ENCODE measurements at places on chromosomes 6 and 20.

DNA sequence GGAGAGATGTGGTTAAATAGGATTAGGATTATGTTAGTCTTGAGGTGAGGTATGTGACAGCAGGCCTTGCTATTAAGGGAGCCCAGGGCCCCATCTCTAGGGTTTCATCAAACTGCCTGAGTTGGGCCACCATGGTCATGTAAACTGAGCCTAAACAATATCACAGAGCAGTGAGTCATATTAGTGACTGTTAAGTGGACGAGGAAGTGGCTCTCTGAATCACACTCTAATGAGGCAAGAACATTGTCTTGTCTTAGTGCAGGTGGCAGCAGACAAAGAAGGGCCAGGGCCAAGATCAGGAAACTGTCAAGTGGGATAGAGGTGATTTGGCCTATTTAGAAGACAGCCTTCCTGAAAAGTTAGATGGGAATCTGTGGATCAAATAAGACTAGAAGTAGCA is 23.1 kb downstream of the ENPP3 start:
- no peak for DNase-seq

DNA sequence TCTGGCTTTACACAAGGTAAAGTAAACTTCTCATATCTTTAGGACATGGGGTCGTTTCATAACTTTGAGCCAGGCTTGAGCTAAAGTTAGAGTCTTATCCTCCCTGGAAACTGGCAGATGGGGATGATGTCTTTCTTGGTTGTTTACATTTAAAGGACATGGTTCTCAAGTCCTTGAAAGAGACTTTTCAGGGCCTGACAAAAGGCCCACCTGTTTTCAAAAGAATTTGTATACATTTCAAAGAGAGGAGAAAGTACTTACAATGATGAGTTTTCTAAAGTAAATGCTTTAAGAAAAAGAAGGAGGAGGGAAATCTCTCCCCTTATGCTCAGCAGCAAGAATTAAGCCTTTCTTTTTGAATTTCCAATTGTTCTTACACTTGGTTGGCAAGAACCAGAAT is 45.7 kb upstream of the TINAG start:
- DNase-seq: no peak

DNA sequence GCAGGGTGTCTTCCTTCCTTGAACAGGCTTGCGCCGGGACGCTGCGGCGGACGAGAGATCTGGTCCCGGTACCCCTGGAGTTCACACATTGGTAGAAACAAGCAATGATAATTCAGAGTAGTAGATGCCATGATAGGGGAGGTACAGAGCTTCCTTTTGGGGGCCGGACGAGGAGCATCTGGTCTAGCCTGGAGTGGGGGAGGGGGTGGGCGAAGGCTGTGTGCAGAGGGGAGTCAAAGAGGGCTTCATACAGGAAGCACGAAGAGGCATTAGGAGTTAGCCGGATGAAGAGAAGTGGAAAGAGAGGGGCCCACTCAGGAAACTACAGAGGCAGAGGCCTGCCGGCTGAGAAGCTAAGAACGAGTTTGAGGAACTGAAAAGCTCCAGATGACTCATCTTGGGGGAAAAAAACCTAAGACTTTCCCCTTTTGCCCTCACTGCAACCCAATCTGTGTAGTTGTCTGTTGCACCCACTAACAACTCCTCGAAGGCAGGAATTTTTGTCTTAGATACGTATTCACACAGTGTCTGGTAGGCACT is 611 bp downstream of the CNPY3 start:
- DNase-seq: no peak

DNA sequence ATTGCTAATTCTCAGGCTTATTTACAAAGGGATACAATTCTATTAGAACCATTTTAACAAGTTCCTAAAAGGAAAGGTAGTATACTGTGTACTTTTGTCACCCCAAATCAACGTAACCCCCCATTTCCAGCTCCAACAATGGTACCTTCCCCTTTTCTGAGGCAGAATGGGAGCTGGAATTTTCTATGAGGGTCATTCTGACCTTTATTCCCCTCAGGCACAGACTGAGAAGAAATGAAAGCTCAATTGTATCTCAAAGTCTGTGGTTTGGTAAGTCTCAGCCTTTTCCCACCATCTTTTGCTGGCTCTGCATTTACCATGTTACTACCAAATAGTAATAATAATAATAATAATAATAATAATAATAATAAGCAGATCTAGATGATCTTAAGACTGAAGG is 571.0 kb downstream of the RNF144B start:
- DNase-seq: no peak

DNA sequence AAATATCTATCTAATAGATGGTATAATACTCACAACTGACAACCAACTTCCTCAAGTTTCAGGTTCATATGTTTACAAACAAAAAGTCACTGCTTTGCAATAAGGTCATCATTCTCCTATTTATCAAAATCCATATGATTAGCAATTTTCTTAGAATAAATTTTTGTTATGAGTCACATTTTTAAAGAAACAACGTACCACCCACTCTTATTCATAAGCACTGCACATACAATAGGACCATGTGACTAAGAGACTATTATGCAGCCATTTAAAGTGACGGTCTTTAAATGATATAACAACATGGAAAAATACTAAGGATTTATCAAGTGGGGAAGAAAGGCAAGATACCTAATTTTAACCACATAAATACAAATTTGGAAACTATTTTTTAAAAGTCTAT is 40.0 kb downstream of the REPS1 start:
- DNase-seq: no peak

DNA sequence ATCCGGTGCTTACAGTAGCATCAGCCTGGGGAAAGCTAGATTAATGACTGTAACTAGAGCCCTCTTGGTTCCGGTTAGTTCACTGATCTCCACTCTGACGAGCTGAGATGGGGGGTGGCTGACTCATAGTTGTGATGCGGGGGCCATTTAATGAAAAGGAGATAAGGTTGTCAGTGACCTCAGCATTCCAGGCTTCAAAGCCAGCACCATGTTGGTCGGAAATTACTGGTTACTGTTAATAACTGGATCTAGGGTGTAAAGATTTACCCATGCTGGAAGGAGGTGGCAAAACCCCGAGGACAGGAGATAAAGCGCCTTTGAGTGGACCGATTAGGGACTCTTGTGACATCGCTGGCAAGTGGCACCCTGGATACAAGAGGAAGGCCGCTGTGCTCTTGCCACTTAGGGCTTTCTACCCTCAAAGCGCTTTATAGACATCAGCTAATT is 21.1 kb downstream of the FOXC1 start:
- DNase-seq: no peak

DNA sequence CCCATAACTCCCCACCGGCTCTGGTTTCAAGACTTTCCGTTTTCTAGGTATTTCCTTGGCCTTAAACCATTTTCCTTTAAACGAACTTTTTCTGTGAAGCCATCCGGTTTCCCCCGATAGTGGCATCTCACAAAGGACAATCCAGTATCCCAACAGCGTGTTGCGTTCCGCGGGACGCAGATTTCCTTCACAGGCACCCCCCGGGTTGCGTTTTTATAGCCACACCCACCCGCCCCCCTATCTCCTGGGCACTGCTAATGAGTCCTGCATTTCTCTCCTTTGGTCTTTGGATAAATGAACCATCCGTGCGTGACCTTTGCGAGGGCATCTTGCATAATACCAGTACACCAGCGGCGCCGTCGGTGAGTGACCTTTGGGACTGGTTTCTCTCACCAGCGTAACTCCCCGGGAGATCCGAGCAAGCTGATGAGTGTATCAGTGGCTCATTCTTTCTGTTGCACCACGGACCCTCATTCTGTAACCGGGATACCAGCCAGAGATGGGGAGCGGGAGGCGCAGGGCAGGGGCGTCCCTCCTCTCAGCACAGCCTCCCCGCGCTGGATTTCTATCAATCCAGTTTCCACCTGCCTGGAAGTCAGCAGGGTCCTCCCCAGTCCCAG is 586 bp upstream of the NQO2 start:
- no peak for DNase-seq

- DNase-seq: no peak
Observed at GRCh38 chr6:155708100-155708499, 252.5 kb upstream of the NOX3 start.

DNA sequence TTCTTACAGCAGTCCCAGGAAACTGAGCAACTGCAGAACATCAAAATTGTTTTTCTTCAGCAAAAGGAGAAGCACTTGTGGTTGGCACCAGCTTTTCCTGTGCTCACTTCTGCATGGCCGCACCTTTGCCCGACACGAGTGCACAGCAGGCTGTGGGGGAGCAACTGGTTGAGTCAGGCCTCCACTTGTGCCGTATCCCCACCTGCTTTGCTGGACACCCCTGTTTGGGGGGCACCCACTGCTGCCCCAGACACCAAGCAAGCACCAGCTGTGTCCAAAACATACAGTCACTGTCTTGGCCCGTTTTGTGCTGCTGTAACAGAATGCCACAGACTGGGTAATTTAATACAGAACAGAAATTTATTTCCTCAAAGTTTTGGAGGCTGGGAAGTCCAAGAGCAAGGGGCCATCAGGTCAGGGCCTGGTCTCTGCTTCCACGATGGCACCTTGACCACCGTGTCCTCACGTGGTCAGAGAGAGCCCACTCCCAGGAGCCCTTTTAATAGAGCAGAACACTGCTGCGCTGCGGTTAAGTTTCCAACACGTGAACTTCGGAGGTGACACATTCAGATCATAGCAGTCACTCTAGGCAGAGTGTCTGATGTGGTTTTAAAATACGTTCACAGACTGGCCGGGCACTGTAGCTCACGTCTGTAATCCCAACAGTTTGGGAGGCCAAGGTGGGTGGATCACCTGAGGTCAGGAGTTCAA is 8.7 kb upstream of the GMEB2 start:
- DNase-seq: no peak

DNA sequence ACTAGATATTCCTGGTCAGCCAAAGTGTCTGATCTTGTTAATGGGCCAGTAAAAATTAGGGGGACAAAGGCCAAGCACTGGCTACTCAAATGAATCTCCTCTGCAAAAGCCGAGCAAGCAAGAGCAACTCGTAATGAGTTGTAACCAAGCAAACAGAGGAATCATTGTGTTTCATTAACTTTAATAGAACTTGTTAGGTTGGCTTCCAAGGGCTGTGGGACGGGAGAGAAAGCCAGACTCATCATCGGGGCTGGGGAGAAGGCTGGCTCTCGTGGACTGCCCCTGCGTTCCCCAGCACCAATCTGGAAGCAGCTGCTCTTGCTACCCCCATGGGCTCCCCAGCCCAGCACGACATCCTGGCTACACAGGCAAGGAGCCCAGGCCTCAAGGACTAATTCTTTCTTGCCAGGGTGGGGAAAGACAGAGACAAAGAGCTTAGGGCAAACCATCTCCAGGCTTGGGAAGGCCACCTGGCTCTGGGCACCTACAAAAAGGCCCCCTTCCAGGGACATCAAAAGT is 10.5 kb upstream of the SCUBE3 start:
- no peak for DNase-seq

GRCh38 chr20:23320317-23320716 is 30.3 kb upstream of the NXT1 start:
- peak; percentile 21 for DNase-seq

- no peak for DNase-seq
Observed at GRCh38 chr6:14790976-14791375, 454.9 kb upstream of the JARID2 start.

GRCh38 chr20:46342451-46343347 is 34.4 kb upstream of the CDH22 start:
- DNase-seq: no peak

GRCh38 chr6:152267967-152268845 is 369.0 kb downstream of the SYNE1 start:
- peak; percentile 25 for DNase-seq

GRCh38 chr6:152312434-152312833 is 324.7 kb downstream of the SYNE1 start:
- no peak for DNase-seq

DNA sequence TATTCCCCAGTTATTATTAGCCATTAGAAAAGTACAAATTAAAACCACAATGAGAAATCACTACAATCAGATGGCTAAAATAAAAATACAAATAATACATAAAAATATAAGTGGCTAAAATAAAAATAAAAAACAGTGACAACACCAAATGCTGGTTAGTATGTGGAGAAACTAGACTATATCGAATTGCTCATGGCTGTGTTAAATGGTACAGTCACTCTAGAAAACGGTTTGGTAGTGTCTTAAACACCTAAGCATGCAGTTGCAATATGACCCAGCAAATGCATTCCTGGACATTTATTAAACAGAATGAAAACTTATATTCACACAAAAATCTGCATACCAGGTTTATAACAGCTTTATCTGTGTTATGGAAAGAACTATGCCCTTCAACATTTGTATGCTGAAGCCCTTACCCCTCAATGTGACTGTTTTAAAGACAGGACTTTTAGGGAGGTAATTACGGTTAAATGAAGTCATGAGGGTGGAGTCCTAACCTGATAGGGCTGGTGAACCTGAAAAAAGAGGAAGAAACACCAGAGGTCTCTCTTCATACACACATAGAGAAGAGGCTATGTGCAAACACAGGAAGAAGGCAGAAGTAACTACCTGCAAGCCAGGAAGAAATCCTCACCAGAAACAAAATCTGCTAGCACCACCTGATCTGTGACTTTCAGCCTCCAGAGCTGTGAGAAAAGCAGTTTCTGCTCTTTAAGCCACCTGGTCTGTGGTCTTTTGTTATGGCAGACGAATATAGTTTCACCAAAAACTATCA is 84.9 kb downstream of the ASCC3 start:
- no peak for DNase-seq

- no peak for DNase-seq
Observed at GRCh38 chr6:26045065-26045927, 41.9 kb upstream of the HFE start.

DNA sequence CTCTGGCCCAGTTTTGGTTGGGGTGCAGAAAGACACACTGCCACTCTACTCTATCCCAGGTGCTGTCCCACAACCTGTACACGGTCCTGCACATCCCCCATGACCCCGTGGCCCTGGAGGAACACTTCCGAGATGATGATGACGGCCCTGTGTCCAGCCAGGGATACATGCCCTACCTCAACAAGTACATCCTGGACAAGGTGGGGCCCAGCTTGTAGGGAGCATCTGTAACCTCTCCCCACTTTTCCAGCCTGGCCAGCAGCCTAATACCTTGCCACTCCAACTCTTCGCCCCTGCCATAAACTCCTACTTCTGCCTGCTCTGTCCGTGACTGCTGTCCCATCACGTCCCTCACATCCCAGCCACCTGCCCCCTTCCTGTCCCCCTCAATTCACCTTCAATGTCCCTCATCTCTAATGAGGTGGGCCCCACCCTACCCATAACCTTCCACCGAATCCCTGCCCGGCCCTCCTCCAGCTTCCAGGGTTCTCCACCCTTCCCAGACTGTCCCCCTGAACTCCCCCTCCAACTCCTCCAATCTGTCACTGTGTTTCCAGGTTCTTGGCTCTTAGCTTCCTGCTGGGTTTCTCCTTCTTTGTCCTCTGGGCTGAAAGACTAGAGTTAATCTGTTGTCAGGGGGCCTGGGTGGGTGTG is 12.1 kb downstream of the DEF6 start:
- DNase-seq: no peak

GRCh38 chr6:138987080-138987642 is 892 bp downstream of the REPS1 start:
- DNase-seq: peak; percentile 44
